ENCODE measurements at places on chromosomes 6 and 20.

GRCh38 chr6:22101163-22101562 lies 195.7 kb downstream of the PRL start:
- DNase-seq: no peak

- DNase-seq: no peak
Observed at GRCh38 chr20:650281-650680, 2.7 kb downstream of the SRXN1 start.

GRCh38 chr6:113684382-113684901 lies 172.7 kb upstream of the MARCKS start:
- DNase-seq: no peak

DNA sequence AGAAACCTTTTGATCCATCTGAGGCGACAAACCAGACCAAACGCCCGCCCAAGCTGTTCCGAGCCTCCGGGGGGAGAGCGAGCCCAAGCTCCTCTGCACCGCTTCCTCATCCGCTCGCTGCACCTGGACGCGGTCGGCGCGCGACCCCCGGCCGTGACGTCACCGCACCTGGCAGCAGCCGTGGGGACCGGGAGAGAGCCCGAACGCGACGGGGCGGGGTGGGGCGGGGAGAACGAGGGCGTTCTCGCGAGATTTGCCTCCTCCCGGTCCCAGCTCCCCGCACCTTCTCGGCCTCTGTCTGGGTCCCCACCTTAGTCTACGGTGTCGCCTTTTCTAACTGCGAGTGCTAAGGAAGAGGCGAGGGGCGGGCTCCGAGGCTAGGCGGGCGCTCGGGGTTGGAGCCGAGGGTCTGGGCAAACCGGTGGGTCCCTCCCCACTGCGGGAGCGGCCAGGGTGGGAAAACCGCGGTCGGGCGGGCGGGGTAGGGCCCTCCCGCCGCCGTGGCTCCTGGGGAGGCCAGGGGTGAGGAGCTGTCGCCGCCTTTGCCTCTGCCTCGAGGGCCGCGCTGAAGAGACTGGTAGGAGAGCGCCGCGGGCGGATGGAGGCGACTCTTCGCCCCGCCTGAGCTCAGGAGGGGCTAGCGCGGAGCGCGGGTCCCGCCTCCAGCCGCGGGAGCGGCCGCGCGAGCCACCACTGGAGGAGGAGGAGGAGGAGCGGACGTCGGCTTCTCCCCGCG lies at the start of gene CD2AP:
Gene CD2AP, plus strand, starts transcription at position 293 of the 736 bp plus-strand sequence. CDS start 456 bp downstream, outside the sequence.
- DNase-seq: peak; percentile 94

DNA sequence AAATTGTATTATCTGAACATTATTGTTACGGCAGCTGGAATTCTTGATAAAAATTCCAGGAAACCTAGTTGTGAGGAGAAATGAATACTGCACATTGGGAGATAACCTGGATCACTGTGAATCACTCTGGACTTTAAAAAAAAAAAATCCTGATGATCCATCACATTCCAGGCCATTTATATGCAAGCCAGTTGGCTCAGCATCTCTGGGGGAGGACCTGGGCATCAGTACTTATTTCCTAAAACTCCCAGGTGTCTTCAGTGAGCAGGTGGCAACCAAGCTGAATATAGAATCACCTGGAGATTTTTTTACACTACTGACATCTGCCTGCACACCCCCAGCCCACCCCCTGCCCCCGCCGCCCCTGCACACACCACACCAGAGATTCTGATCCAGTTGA lies 39.1 kb upstream of the SIRT5 start:
- no peak for DNase-seq

DNA sequence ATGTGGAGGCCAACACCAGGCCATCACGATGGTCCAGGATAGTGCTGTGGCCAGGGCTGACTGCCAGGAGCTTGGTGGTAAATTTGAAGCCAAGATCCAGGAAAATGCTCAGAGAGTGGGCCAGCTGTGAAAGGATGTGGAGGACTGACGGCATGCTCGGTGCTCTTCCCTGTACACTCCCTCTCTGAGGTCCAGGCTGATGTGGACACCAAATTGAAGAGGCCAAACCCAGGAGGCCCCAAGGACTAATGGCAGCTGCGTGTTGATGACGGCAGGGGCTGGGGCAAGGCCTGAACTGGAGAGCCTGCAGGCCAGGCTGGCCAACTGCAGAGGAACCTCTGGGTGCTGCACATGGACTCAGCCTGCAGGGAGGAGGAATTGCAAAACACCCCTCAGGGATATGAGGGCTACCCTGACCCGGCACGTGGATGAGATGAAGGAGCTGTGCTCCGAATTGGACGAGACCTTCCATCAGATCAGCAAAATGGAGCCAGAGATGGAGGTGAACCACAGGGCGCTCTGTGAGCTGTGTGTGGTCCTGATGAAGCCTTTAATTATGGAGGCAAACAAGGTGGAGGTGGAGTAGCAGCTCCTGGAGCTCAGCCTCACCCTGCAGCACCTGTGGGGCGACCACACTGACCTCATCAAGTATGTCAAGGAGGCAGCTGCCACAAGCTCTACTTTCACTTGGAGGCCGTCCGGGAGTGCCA lies 6.9 kb upstream of the RAET1E start:
- DNase-seq: no peak

DNA sequence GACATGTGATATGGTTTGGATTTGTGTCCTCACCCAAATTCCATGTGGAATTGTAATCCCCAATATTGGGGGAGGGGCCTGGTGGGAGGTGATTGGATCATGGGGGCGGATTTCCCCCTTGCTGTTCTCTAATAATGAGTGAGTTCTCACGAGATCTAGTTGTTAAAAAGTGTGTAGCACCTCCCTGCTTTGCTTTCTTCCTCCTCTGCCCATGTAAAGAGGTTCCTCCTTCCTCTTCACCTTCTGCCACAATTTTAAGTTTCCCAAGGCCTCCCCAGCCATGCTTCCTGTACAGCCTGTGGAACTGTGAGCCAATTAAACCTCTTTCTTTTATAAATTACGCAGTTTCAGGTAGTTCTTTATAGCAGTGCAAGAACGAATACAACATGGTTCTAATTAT lies 2.1 kb upstream of the ZNF451 start:
- no peak for DNase-seq

DNA sequence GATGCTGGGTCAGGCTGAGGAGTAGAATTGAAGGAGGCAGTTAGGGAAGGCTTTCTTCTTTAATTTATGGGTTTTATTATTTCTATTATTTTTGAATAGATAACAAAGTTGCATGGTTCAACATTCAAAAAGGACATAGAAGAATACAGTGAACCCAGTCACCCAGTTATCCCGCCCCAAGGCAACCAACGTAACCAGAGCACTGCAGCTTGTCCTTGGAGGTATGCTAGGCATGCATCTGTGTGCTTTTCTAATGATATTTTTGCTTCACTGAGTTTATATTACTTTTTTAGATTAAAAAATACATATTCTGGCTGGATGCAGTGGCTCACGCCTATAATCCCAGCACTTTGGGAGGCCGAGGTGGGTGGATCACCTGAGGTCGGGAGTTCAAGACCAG lies 47.4 kb upstream of the DSN1 start:
- DNase-seq: no peak

GRCh38 chr6:134379076-134379475 lies 61.2 kb upstream of the SGK1 start:
- DNase-seq: peak; percentile 4

GRCh38 chr6:137316626-137317025 lies 97.4 kb upstream of the IFNGR1 start:
- no peak for DNase-seq

- DNase-seq: no peak
Observed at GRCh38 chr20:58755766-58756449, 63.3 kb downstream of the NPEPL1 start.

DNA sequence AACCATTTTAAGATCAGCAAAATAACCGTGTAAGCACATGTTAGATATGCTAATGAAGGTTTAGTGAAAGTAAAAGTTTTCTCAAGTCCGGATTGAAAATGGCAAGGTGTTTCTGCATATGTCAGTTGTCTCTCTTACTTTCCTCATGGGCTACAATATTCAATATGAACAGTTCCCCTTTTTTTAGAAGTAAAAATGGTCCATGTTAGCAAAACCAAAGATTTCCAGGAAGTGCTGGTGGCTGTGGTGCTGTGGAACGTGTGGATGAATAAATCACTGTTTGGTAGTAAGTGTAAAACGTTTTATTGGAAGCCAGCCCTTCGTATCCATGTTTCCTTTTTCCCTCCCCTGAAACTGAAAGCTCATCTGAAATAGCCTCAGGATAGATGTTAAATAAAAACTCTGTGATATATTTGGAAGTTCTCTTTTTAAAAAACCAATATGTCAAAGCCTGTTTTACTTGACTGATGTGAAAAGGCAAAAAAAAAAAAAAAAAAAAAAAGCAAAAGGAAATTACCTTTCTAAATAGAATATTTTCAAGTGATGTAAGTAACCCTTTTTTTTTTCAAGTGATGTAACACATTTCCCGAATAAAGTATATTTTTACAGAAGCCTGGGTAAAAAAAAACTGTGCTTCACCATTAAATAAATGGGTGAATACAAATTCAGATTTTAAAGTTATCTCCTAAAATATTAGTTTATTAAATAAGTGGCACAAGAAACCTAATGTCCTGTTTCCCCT lies 41.9 kb downstream of the PLEKHG1 start:
- DNase-seq: no peak

GRCh38 chr6:14396826-14397517 lies 279.4 kb downstream of the CD83 start:
- DNase-seq: peak; percentile 11

GRCh38 chr20:51126337-51126736 lies 103.4 kb upstream of the KCNG1 start:
- DNase-seq: no peak

GRCh38 chr6:103783329-103783728 lies 1076.4 kb downstream of the HACE1 start:
- DNase-seq: no peak

GRCh38 chr6:77880501-77880900 lies 227.7 kb downstream of the MEI4 start:
- no peak for DNase-seq

GRCh38 chr6:159691963-159692287 lies 1.1 kb downstream of the SOD2 start:
- DNase-seq: no peak

GRCh38 chr6:90227213-90227612 lies 69.4 kb downstream of the BACH2 start:
- no peak for DNase-seq

- no peak for DNase-seq
Observed at GRCh38 chr6:3422435-3423070, 34.3 kb downstream of the SLC22A23 start.

GRCh38 chr20:36666181-36666740 lies 20.3 kb upstream of the SLA2 start:
- no peak for DNase-seq

DNA sequence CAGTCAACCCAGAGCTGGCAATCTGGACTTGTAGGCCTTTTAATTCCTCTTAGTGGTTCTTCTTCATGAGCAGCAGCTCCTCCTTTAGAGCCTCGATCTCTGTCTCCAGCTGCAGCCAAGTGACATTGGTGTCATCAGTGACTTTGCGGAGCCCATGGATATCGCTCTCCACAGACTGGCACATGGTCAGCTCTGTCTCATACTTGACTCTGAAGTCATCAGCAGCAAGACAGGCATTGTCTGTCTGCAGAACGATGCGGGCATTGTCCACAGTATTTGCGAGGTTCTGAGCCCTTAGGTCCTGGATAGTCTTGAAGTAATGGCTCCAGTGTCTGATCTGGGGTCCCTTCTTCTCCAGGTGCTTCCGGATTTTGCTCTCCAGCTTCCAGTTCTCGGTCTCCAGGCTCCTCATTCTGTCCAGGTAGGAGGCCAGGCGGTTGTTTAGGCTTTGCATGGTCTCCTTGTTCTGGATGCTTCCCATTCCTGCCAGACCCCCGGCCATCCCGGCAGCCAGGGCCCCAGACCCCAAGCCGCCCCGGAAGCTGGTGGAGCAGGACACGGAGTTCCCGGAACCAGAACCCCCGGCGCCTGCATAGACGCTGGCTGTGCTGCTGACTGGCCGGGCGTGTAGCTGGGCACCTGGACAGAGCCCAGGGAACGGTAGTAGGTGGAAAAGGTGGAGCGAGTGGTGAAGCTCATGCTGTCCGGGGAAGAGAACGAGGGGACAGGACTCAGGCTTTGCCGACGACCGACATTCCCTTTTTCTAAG lies 15.1 kb downstream of the RFPL4B start:
- no peak for DNase-seq

DNA sequence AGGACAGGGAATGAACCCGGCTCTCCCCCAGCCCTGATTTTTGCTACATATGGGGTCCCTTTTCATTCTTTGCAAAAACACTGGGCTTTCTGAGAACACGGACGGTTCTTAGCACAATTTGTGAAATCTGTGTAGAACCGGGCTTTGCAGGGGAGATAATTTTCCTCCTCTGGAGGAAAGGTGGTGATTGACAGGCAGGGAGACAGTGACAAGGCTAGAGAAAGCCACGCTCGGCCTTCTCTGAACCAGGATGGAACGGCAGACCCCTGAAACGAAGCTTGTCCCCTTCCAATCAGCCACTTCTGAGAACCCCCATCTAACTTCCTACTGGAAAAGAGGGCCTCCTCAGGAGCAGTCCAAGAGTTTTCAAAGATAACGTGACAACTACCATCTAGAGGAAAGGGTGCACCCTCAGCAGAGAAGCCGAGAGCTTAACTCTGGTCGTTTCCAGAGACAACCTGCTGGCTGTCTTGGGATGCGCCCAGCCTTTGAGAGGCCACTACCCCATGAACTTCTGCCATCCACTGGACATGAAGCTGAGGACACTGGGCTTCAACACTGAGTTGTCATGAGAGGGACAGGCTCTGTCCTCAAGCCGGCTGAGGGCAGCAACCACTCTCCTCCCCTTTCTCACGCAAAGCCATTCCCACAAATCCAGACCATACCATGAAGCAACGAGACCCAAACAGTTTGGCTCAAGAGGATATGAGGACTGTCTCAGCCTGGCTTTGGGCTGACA lies 28.8 kb upstream of the ZBP1 start:
- no peak for DNase-seq

DNA sequence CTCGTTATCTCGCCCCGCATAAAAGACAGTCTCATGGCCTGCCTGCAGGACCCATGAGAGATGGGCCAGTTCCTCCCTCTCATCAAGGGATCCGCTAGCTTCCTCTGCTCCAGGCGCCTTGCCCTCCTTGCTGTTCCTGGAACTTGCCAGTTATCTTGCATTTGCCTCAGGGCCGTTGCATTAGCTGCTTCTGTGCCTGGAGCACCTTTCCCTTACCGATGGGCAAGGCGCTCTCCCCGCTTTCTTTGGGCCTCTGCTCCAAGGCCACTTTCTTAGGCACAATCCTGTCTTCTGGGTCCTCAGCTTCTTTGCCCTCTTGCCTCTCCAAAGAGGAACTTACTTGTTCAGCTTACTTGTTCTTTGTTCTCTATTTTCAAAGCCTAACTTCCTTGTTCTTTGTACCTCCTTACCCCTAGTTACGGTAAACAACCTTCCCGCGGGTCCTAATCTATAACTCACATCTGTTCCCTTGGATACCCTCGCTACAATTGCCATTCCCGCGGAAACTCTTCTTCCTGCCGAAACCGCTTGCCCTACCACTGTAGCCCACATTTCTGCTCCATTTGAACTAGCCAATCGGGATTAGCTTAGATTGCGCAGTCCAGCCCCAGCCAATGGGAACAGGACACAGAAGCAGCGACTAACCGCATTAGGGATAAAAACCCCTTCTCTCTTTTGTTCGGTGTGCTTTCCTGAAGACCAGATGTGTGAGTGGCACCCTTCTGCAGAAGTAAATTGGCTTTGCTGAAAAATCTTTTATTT lies 887 bp upstream of the NSFL1C start:
- peak; percentile 7 for DNase-seq

- DNase-seq: peak; percentile 62
Observed at GRCh38 chr20:38863024-38863851, 57.7 kb downstream of the PPP1R16B start.

All from CD4-positive, alpha-beta T cell treated with Interleukin-17A for 4 hours (primary cell).